T-cell (primary cell): ENCODE measurements at places on chromosomes 7 and 10.

- no peaks in the 10 kb centered on the region for H3K27me3 ChIP-seq
- H3K36me3 ChIP-seq: peaks cover 5% of the 10 kb centered on the region
- no peak overlapping the region for H3K27ac ChIP-seq
- DNase-seq: no peak
- H3K4me1 ChIP-seq: no peaks in the 10 kb centered on the region
These were observed 73.3 kb downstream of the ARID5B start for GRCh38 chr10:61974601-61975390.

DNA sequence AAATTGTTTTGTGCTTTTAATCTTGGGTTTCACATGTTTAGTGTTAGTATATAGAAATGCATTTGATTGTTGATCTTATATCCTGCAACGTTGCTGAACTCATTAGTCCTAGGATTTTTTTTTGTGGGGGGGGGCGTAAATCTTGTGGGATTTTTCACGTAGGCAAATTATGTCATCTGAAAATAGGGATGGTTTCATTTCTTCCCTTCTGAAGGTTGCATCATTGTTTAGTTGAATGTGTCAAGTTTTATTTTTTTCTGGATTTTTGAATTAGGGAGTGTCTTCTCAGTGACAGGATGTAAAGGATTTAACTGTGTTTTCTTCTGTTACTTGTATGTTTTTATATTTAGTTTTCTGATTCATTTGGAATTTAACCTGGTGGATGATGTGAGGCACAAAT, 26.7 kb downstream of the MKLN1 start:
- no peak overlapping the region for H3K4me3 ChIP-seq
- H3K27ac ChIP-seq: no peak overlapping the region
- peaks cover 20% of the 10 kb centered on the region for H3K4me1 ChIP-seq
- H3K27me3 ChIP-seq: no peaks in the 10 kb centered on the region

GRCh38 chr7:115707258-115708012, 323.1 kb downstream of the TFEC start:
- no peaks in the 10 kb centered on the region for H3K36me3 ChIP-seq
- no peak for DNase-seq
- no peaks in the 10 kb centered on the region for H3K4me1 ChIP-seq
- no peak overlapping the region for H3K27ac ChIP-seq

DNA sequence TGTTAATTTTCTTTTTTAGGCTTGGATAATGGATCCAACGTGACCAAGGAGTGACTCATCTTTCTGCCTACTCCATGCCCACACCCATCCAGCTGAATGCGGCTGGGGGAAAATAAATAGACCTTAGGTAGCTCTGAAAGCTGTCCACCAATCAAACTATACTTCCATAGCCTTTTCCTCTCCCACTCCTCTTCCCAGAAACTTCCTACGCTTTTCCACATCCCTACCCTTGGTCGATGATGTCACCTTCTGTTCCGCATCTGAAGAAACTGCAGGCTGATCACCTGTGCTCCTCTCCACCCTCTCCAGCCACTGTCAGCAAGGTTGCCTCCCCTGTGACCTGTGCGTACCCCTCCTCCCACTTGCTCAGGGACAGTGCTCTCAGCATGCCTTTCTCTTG, 359.8 kb upstream of the KLF6 start:
- no peaks in the 10 kb centered on the region for H3K36me3 ChIP-seq
- peaks cover 6% of the 10 kb centered on the region for H3K27me3 ChIP-seq
- H3K4me1 ChIP-seq: no peaks in the 10 kb centered on the region
- DNase-seq: no peak
- H3K27ac ChIP-seq: no peak overlapping the region

DNA sequence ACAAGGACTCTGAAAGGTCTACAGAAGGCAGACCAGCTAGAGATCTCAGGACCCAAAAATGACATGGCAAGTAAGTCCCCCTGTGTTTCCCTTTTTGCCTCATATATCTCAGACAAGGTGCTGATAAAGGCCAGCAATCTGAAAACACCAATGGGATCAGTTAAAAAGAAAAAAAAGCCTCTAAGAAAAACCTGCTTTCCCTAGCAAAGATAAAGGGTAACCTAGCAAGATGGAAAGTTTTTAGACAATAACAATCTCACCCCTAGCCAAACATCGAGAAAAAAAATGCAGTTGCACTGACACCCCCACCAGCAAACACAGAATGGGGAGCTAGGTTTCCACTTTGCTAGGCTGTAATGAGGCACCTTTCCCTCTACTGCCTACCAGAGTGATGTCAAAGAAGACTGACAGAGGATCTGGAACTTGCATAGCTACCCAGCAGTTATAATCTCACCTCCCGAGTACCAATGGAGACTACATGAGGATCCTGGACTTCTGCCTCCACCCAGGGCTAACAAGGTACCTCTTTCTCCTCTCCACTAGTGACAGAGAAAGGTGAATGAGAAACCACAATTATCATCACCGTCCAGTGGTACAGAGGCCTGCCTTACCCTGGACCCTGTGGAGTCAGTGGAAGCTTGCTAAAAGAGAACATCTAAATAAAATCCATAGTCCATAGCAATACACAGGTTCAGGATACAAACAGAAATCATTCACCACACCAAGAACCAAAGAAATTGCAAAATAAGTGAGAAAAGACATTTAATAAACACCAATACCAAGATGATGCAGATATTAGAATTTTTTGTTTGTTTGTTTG, 240.8 kb downstream of the ARHGAP12 start:
- DNase-seq: no peak
- no peaks in the 10 kb centered on the region for H3K4me1 ChIP-seq
- H3K4me3 ChIP-seq: no peak overlapping the region
- no peaks in the 10 kb centered on the region for H3K27me3 ChIP-seq
- H3K27ac ChIP-seq: no peak overlapping the region
- no peaks in the 10 kb centered on the region for H3K36me3 ChIP-seq

GRCh38 chr7:112484671-112485167, 3.9 kb downstream of the LSMEM1 start:
- no peaks in the 10 kb centered on the region for H3K36me3 ChIP-seq
- no peaks in the 10 kb centered on the region for H3K27me3 ChIP-seq
- no peak overlapping the region for H3K27ac ChIP-seq
- H3K4me1 ChIP-seq: peaks cover 4% of the 10 kb centered on the region
- DNase-seq: no peak

GRCh38 chr7:128042012-128042411, 10.8 kb upstream of the LRRC4 start:
- H3K27me3 ChIP-seq: no peaks in the 10 kb centered on the region
- no peaks in the 10 kb centered on the region for H3K36me3 ChIP-seq
- no peak overlapping the region for H3K4me3 ChIP-seq

DNA sequence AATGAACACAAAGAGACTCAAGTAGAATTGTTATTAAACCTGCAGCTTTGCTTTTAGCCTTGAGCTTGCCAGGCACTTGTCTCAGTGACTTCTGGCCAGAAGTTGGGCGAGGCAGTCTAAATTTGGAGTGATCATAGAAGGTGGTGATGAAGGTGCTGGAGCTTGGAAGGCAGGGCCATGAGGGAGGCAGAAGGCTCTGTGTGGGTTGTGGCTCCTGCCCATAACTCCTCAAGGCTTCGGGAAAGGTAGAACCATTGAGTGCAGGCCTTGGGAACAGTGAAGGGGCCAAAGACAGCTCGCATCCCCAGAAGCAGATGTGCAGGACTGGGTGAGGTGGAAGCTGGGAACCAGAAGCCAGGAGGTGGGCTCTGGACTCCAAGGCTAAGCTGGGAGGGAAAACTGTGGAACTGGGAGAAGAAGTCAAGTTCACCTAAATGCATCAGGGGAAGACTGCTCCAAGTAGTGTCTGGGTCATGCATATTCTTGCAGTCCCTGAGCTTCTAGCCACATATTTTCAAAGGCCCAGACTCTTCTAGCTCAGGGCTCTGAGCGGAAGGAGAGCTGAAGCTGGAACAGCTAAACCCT, 111.1 kb upstream of the HABP2 start:
- no peak overlapping the region for H3K27ac ChIP-seq
- no peaks in the 10 kb centered on the region for H3K36me3 ChIP-seq
- no peak overlapping the region for H3K4me3 ChIP-seq

DNA sequence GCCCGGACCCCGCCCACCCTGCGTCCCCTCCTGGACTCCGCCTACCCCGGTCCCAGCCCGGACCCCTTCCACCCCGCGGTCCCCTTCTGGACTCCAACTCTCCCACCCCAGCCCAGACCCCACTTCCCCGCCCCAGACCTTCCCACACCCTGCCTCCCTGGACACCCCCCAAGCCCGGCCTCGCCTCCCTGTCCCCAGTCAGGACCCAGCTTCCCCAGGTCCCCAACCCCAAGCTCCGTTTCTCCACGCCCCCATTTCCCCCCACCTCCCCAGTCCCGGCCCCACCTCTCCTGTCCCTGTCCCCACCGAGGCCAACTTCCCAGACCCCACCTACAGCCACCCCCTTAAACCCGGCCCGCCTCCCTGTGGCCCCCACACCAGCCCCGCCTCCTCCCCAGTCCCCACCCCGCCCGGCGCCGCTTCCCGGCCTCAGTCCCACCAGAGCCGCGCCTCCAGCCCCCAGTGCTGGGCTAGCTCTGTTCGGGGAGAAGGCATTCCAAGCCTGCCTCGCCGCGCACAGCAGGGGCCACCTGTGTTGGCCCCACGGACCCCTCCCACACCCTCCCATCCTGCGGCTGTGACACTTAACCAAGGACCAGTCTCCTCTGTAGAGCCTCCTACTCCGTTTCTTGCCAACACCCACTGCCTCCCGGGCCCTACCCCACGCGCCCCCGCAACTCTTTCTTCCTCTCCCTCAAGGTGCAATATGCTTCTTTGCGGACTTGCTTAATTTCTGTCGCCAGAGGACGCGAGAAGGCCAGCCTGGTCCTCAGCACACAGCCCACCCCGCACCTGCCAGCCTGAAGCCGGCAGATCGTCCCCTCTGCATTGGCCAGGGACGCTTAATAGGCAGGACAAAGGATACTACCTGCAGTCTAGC, 736 bp upstream of the ITIH5 start:
- peaks cover 16% of the 10 kb centered on the region for H3K4me1 ChIP-seq
- H3K4me3 ChIP-seq: peak overlapping the region; percentile 15
- DNase-seq: no peak
- no peaks in the 10 kb centered on the region for H3K36me3 ChIP-seq

DNA sequence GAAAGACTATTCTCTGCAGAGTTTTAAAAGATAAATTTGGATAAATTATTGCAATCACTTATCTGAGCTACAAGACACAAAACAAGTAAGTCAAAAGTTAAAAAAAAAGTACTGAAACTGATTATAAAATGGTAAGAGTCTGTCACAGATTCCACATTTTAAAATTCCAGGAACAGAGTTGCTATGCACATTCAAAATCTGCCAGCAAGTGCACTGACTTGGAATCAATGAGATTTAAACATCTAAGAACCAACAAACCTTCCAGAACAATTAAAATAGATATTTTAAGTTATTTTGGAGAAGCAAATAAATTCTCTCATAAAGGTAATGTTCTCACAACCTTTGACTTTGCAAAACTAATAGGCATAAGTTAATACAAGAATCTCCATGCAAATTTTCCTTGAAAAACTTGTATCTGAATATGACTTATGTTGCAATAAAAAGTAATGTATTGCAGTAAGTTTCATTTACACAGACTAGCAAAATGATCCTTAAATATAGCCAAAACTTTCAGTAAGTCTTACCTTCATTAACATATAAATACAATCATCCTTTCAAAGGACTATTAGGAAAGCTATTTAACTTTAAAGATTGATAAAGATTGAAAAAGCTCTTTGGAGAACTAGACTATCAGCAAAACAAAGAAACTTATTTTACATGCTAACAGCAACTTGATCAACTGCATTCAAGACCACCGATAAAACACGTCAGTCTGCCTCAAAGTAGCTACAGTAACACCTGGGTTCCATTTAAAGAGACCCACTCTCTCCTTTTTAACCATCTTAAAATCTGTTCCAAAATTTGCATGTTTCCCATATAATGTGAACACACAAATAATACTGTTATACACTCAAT, 4.4 kb downstream of the ETV1 start:
- H3K27me3 ChIP-seq: no peaks in the 10 kb centered on the region
- H3K4me1 ChIP-seq: peaks cover 16% of the 10 kb centered on the region
- no peaks in the 10 kb centered on the region for H3K36me3 ChIP-seq
- no peak overlapping the region for H3K4me3 ChIP-seq
- no peak for DNase-seq

DNA sequence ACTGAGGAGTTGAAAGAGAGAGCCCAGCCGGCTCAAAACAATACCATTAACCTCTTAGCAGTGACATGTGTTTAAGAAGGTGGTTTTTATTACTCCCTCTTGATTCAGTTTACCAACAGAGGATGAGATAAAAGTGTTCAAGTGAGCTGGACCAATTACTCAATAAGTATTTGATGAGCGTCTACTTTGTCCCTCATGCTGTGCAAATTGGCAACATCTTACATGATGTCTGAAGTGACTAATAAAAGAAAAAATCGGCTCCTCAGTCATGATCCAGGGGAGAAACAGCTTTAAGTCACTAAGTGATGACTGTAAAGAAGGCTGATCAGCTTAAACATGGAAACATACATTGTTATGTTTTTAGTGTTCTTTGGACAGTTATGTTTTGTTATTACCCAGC, 7.8 kb downstream of the WNT16 start:
- no peaks in the 10 kb centered on the region for H3K4me1 ChIP-seq
- DNase-seq: no peak
- no peak overlapping the region for H3K27ac ChIP-seq
- H3K36me3 ChIP-seq: no peaks in the 10 kb centered on the region

DNA sequence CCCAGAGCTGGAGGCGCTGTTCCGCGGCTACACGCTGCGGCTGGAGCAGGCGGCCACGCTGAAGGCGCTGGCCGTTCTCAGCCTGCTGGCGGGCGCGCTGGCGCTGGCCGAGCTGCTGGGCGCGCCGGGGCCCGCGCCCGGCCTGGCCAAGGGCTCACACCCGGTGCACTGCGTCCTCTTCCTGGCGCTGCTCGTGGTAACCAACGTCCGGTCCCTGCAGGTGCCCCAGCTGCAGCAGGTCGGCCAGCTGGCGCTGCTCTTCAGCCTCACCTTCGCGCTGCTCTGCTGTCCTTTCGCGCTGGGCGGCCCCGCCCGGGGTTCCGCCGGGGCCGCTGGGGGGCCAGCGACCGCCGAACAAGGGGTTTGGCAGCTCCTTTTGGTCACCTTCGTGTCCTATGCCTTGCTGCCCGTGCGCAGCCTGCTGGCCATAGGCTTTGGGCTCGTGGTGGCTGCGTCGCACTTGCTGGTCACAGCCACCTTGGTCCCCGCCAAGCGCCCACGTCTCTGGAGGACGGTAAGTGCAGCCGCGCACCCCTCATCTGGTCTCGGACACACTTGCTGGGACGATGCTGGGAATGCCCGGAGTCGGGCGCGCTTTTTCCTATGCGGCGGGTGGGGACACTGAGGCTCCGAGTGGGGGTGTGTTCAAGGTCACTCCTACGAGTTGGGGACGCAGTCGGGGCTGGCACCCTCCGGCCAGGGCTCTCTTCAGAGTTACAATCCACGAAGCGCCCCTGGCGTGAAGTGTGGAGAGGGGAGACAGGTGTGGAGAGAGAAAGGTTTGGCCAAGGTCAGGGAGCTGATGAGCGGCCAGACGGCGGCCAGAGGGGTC, 717 bp downstream of the ADCY1 start:
- H3K27me3 ChIP-seq: peaks cover 4% of the 10 kb centered on the region
- H3K27ac ChIP-seq: no peak overlapping the region
- no peaks in the 10 kb centered on the region for H3K36me3 ChIP-seq
